ENCODE measurements at places on chromosomes 6 and 20.
A peak's percentile ranks its signal among the peaks of the same experiment; 100 is the strongest.

GRCh38 chr6:41568585-41569384 lies 22.6 kb downstream of the FOXP4 start:
- peaks cover 3% of the 10 kb centered on the region for H3K36me3 ChIP-seq
- no peak overlapping the region for H3K4me3 ChIP-seq
- H3K27ac ChIP-seq = no peak overlapping the region
- no peaks in the 10 kb centered on the region for H3K27me3 ChIP-seq

DNA sequence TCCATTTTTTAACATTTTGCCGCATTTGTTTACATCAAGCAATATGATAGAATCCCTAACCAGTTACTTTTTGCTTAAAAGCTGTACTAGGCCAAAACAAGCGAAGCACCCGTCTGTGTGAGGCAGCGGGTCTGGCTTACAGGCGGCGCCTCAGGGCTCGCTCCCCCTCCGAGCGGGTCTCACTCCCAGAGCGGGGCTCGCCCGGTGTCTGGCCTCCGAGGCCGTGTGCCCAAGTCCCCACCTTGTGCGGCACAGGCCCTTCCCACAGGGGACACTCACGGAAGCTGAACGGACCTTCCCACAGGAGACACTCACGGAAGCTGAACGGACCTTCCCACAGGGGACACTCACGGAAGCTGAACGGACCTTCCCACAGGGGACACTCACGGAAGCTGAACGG lies 23.4 kb downstream of the ZBTB46 start:
- H3K4me3 ChIP-seq = no peak overlapping the region
- H3K27me3 ChIP-seq = no peaks in the 10 kb centered on the region
- H3K27ac ChIP-seq = no peak overlapping the region
- H3K4me1 ChIP-seq = no peaks in the 10 kb centered on the region
- DNase-seq = no peak

- H3K27ac ChIP-seq = no peak overlapping the region
- no peaks in the 10 kb centered on the region for H3K27me3 ChIP-seq
- H3K4me1 ChIP-seq = peaks cover 31% of the 10 kb centered on the region
- no peaks in the 10 kb centered on the region for H3K36me3 ChIP-seq
Observed at GRCh38 chr6:129686941-129687627, 22.9 kb downstream of the ARHGAP18 start.

GRCh38 chr20:33812908-33813462 lies 1.8 kb downstream of the CHMP4B start:
- H3K27me3 ChIP-seq = no peaks in the 10 kb centered on the region
- peaks cover 23% of the 10 kb centered on the region for H3K4me1 ChIP-seq
- DNase-seq = no peak
- peak overlapping the region; percentile 95 for H3K27ac ChIP-seq
- peak overlapping the region; percentile 74 for H3K4me3 ChIP-seq
- H3K36me3 ChIP-seq = no peaks in the 10 kb centered on the region

- no peaks in the 10 kb centered on the region for H3K27me3 ChIP-seq
- no peaks in the 10 kb centered on the region for H3K4me1 ChIP-seq
- no peak overlapping the region for H3K27ac ChIP-seq
- H3K4me3 ChIP-seq = no peak overlapping the region
Observed at GRCh38 chr20:44406572-44407137, 51.2 kb downstream of the HNF4A start.

- H3K27me3 ChIP-seq = no peaks in the 10 kb centered on the region
- H3K27ac ChIP-seq = no peak overlapping the region
- H3K4me3 ChIP-seq = no peak overlapping the region
- no peaks in the 10 kb centered on the region for H3K4me1 ChIP-seq
Observed at GRCh38 chr20:41531518-41532275, 86.5 kb downstream of the CHD6 start.

- H3K4me3 ChIP-seq = peak within 1 kb of the TSS; percentile 55
- no peaks in the 10 kb centered on the region for H3K4me1 ChIP-seq
- DNase-seq = no peak
- H3K36me3 ChIP-seq = no peaks in the 10 kb centered on the region
- no peak within 1 kb of the TSS for H3K27ac ChIP-seq
- no peaks in the 10 kb centered on the region for H3K27me3 ChIP-seq
Observed at GRCh38 chr20:2800521-2801285, at the start of gene CPXM1. Gene CPXM1, minus strand, starts transcription at chr20:2800627. Its CDS starts 55 bp downstream, at chr20:2800572.

- H3K27ac ChIP-seq = no peak overlapping the region
- H3K4me3 ChIP-seq = no peak overlapping the region
- no peak for DNase-seq
Observed at GRCh38 chr6:32991972-32992371, 17.4 kb downstream of the HLA-DOA start.

GRCh38 chr6:168565112-168565511 lies 124.1 kb downstream of the SMOC2 start:
- H3K27me3 ChIP-seq = no peaks in the 10 kb centered on the region
- H3K4me3 ChIP-seq = no peak overlapping the region
- no peak for DNase-seq
- H3K36me3 ChIP-seq = no peaks in the 10 kb centered on the region
- no peak overlapping the region for H3K27ac ChIP-seq

DNA sequence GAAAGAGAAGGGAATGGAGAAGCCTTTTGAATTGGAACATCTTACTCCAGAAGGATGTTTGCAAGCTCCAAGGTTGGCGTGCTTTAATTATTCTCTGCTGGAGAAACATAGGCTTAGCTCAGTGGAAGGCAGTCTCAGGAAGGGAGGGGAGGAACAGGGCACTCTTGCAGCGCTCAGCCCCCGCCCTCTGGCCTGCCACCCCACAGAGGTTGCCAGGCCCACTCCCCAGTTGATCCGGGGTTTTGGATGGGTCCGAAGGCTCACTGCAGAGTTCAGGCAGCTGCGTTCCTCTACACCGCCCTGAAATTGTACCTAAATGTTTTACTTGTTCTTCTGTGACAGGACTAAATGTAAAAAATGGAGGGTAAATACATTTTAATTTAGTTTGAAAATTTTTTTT lies 155.2 kb upstream of the DTNBP1 start:
- H3K27me3 ChIP-seq = no peaks in the 10 kb centered on the region
- no peak overlapping the region for H3K27ac ChIP-seq
- H3K36me3 ChIP-seq = no peaks in the 10 kb centered on the region
- H3K4me1 ChIP-seq = no peaks in the 10 kb centered on the region
- no peak overlapping the region for H3K4me3 ChIP-seq
- DNase-seq = no peak

- H3K36me3 ChIP-seq = peaks cover 10% of the 10 kb centered on the region
- no peaks in the 10 kb centered on the region for H3K27me3 ChIP-seq
- H3K27ac ChIP-seq = no peak overlapping the region
- no peaks in the 10 kb centered on the region for H3K4me1 ChIP-seq
- H3K4me3 ChIP-seq = no peak overlapping the region
Observed at GRCh38 chr20:3595541-3595940, 67.7 kb downstream of the GFRA4 start.

DNA sequence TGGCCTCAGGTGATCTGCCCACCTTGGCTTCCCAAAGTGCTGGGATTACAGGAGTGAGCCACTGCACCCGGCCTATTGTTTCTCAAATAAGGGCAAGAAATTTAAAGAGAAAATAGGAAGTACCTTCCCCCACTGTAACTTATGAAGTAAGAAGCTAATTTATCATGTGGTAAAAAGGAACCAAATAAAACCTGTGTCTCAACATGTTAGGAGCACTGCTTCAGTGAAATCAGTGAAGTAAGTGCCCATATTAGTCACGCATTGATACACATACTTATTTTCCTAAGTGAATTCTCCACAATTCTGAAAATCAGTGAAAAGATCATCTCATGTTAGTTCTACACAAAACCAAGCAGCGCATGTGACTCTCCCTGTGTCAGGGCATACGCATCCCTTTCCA lies 14.2 kb upstream of the LPA start:
- H3K27me3 ChIP-seq = no peaks in the 10 kb centered on the region
- H3K36me3 ChIP-seq = no peaks in the 10 kb centered on the region
- H3K4me3 ChIP-seq = no peak overlapping the region

GRCh38 chr20:44523746-44524145 lies 1.9 kb upstream of the SERINC3 start:
- DNase-seq = no peak
- peak overlapping the region; percentile 99 for H3K27ac ChIP-seq
- peaks cover 24% of the 10 kb centered on the region for H3K4me1 ChIP-seq
- no peaks in the 10 kb centered on the region for H3K27me3 ChIP-seq

GRCh38 chr20:2403291-2404052 lies 22.8 kb downstream of the TGM6 start:
- no peak overlapping the region for H3K27ac ChIP-seq
- no peaks in the 10 kb centered on the region for H3K4me1 ChIP-seq
- H3K4me3 ChIP-seq = no peak overlapping the region

- no peak overlapping the region for H3K27ac ChIP-seq
- peak; percentile 29 for DNase-seq
- H3K36me3 ChIP-seq = no peaks in the 10 kb centered on the region
- no peak overlapping the region for H3K4me3 ChIP-seq
- H3K4me1 ChIP-seq = no peaks in the 10 kb centered on the region
Observed at GRCh38 chr6:16409531-16410441, 171.4 kb downstream of the GMPR start.

- peaks cover 58% of the 10 kb centered on the region for H3K36me3 ChIP-seq
- H3K4me1 ChIP-seq = peaks cover 20% of the 10 kb centered on the region
- peak overlapping the region; percentile 54 for H3K27ac ChIP-seq
Observed at GRCh38 chr20:58906894-58907293, 54.4 kb downstream of the GNAS start.

DNA sequence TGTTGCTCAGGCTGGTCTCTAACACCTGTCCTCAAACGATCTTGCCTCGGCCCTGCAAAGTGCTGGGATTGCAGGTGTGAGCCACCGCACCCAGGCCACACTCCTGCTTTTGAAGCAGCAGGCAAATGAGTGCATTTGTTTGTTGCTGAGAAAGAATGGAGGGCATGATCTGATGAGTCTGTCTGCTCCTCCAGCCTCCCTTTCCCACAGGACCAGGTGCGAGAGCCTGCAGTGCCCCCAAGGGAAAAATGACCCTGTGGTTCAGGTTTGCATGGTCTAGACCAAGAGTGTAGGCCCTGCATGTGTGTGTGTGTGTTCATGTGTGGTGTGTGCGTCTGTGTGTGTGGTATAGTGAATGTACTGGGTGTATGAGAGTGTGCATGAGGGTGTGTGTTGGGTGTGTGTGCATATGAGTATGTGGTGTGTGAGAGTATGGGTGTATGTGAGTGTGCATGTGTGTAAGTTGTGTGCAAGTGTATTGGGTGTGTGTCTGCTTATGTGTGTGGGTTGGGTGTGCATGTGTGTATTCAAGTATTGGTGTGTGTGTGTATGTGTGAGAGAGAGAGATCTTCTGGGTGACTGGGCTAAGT lies 22.8 kb upstream of the FOXC1 start:
- no peak overlapping the region for H3K27ac ChIP-seq
- no peaks in the 10 kb centered on the region for H3K4me1 ChIP-seq
- no peaks in the 10 kb centered on the region for H3K27me3 ChIP-seq
- no peak for DNase-seq
- no peak overlapping the region for H3K4me3 ChIP-seq
- no peaks in the 10 kb centered on the region for H3K36me3 ChIP-seq

GRCh38 chr6:52649536-52650160 lies 21.3 kb upstream of the TMEM14A start:
- H3K4me1 ChIP-seq = no peaks in the 10 kb centered on the region
- no peak overlapping the region for H3K27ac ChIP-seq
- H3K36me3 ChIP-seq = no peaks in the 10 kb centered on the region
